ENCODE measurements at places on chromosomes 1 and 21.

DNA sequence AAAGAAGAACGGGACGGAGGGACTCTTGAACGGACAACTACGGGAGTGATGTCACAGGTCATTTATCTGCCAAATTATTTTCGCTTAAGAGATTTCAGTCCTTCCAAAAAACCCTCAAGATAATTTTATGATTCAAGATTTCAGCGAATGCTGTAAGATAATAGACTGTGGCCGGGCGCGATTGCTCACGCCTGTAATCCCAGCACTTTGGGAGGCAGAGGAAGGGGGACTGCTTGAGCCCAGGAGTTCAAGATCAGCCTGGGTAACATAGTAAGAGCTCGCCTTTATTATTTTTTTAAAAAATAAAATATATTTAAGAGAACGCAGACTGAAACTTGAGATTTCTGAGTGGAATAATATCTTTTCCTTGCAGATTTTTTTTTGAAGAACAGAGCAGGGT is 609 bp downstream of the RWDD2B start:
- DNase-seq: peak; percentile 16

GRCh38 chr1:213104604-213105003 is 53.6 kb downstream of the RPS6KC1 start:
- DNase-seq: no peak

GRCh38 chr1:211335522-211336157 is 9.0 kb downstream of the TRAF5 start:
- peak; percentile 32 for DNase-seq

DNA sequence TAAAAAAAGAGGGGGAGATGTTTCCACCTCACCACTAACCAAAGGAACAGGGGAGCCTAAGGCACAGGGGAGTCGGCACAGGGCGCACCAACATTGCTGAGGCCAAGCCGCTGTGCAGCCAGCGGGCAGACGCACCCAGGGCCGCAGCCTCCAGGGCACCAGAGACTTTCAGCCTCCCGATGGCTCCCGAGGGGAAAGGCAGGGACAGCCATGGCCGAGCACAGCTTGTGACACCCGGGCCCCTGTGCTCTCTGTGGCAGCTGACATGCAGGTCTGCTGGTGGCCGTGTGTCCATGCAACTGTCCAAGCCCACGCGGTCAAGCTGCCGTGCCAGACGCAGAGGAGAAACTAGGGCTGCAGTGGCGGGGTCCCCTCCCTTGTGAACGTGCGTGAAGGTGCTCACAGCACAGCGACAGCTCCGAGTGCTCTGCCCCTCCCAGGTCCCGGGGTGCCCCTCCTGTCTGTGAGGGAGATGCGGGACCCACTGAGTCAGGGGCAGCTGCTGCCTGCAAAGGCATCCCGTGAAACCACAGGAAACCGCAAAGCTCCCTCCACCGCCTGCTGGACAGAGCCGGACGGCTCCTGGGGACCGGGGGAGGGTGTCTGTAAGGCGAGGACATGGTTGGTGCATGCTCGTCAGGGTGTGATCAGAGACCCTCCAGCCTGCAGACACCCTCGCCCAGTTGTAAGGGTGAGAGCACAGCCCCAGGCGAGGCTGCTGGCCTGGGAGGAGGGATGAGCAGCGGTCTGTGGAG is 2.5 kb downstream of the KRTAP10-11 start:
- DNase-seq: no peak

DNA sequence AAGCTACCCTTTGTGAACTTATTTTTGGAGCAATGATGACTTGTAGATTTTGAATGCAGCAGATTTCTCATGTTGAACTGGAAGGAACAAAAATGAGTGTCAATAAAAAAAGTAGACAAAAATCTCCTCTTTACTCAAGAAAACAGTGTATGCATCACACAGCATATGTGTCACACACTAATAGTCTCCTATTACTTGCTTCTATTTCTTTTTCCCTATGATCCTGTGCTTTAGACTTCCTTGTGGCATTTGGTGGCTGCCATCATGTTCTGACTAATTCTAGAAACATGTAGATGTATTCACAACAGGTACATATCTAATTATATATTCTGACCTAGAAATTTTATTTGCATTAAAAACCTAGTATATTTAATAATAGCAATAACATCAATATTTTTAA is 14.3 kb downstream of the RC3H1 start:
- DNase-seq: peak; percentile 79

- no peak for DNase-seq
Observed at GRCh38 chr1:231348442-231348841, 10.3 kb downstream of the SPRTN start.

DNA sequence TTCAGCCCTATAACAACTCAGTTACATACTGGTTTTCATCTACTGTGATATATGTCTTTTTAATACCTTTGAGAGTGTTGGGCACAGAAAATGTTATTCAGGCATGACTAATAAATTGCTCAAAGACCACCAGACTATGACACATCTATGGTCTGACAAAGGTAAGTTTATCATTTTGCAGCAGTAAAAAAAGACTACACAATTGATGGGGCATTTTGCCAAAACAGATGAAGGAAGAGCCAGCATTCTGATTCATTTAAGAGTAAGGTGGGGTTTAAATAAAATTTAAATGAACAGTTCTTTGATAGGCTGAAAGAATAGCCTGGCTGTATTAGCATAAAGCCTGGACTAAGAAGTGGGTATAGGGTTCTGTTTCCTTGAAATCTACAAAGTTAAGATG is 8.8 kb upstream of the RNPC3 start:
- peak; percentile 73 for DNase-seq

- no peak for DNase-seq
Observed at GRCh38 chr1:207844371-207844770, 66.6 kb downstream of the CD34 start.

DNA sequence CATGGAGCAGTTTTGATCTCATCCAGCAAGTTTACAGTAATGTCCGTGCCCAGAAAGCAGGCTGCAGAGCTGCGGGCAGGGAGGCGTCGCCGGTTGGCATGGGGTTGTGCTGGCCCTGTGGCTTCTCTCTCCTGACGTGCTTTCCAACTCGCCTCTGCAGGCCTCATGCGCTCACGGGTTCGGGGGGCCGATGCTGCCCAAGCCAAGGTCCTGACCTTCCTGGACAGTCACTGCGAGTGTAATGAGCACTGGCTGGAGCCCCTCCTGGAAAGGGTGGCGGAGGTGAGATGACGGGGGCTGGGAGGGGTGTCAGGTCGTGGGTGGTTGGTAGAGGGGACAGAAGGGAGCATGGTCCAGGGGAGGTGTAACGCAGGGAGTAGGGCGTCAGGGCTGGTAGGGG is 176.1 kb downstream of the GALNT2 start:
- DNase-seq: no peak

GRCh38 chr1:36879613-36880012 is 154.7 kb downstream of the GRIK3 start:
- no peak for DNase-seq

DNA sequence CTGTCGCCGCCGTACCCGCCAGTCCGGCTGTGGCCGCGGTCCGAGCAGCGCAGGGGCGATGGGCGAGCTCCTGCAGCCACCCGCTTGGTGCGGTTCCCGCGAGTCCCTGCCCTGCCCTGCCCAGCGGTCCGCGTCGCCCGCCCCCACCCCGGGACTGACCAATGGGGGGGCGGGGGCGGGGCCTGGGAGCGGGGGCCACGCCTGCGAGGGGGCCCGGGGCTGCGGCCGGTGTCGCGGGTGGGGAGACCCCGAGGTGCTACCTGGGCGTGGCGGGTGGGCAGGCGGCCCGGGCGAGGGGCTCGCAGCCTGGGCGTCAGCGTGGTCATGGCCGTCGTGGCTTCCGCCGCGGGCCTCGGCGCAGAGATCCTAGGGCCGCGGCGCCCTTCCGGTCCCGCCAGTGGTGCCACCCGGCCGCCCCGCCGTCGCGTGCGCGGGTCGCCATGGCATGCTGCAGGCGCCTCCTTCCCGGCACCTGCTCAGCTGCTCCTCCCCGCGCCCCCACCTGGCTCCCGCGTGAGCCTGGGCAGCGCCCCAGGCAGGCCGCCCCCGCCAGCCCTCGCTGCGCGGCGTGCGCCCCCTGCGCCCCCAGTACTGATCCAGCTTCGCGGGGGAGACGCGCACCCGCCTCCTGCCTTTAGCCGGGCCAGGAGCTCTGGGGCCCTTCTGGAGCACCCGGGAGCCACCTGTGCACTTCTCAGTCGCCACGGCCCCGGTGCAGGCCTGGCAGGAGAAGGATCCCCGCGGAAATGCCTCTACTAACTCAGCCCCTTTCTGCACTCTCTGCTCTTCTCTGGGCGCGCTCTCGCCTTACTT is at the start of gene BMP8B:
TSS of gene BMP8B (minus strand) at position 108 of the 813 bp plus-strand sequence. CDS start 380 bp downstream, outside the sequence.
- DNase-seq: peak; percentile 57

GRCh38 chr1:24954022-24954421 is 23.9 kb upstream of the RUNX3 start:
- no peak for DNase-seq

- DNase-seq: no peak
Observed at GRCh38 chr1:83596331-83596730, 402.6 kb downstream of the TTLL7 start.
